ENCODE measurements at places on chromosomes 3 and 15. TPM values are rescaled to one million over a fixed set of nuclear protein-coding genes. Genes with fewer than 3 reads are reported as not detected.

ITIH4 gene
- 0.78 TPM for total RNA-seq

DNA sequence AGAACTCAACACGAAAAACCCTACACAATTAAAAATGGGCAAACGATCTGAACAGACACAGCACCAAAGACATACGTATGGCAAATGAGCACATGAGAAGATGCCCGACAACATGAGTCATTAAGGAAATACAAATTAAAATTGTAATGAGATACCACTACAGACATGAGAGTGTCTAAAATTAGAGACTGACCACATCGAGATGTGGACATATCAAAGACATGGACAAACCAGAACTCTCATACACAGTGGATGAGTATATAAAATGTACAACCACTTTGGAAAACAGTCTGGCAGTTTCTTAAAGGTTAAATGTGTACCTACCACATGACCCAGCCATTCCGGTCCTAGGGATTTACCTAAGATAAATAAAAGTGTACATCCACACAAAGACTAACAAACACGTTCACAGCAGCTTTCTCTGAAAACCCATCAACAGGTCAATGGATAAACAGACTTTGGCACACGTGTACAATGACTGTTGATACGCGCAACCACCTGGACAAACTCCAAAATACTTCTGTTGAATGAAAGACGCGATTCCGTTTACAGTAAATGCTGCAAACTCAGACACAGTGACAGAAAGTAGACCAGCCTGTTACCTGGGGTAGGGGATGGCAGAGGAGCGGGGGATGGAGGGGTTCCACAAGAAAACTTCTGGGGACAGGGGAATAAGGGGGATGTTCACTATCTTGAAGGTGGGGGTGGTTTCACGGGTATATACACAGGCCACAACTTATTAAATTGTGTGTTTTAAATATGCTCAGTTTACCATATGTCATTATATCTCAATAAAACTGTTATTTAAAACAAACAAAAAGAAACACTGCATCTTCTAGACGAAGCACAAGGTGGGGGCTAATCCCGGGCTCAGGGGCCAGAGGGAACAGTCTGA lies 2.1 kb downstream of the TNK2 start:
- no peak for DNase-seq

GRCh38 chr3:139778682-139779233 lies 101.0 kb upstream of the NMNAT3 start:
- no peak for DNase-seq

DNA sequence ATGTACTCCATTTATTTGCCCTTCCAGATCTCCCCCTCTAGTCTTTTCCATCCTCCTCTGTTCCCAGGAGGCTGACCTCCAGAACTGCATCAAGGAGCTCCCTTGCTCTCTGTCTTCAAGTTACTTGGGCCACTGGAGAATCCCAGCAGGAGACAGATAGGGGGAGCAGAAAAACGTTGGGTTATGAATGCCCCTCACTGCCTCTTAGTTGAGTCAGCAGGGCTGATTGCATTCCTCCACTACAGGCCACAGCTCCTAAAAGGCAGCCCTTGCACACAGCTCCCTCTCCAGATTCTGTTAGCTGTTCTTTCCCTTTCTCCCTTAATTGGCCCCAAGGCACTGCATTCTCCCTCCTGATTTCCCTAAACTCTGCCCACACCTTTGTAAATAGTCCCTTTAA lies 12.4 kb upstream of the CEP152 start:
- peak; percentile 36 for DNase-seq

- DNase-seq = no peak
These were observed 17.9 kb downstream of the TFRC start for GRCh38 chr3:196063971-196064370.

CBLB gene
- total RNA-seq = 26.0 TPM

PATL2 gene
- total RNA-seq = 0.65 TPM

LINGO1 gene
- 57.1 TPM for total RNA-seq

All from H1 (cell line).